Ascending aorta (tissue), 2 donors: ENCODE measurements at places on chromosomes 12 and 14. TPM values are rescaled to one million over a fixed set of nuclear protein-coding genes. Genes with fewer than 3 reads are reported as not detected.

DNA sequence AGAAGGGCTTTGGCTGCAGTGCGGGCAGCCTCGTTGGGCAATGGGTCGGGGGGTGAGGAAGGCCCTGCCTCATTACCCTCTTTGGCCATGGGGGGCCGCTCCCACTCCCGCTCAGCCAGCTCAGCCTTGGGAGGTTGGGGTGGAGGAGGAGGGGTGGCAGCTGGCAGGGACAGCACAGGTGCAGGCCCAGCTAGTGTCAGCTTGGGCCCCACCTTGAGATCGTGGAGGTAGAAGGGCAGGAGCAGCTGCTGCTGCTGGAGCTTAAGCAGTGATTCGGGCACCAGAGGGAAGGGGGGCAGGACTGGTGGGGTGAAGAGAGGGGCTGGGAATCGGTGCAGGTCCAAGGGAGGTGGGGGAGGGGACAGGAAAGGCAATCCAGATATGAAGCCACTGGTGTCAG, 26.0 kb downstream of the ZFHX2 start:
- H3K27me3 ChIP-seq: no peaks in the 10 kb centered on the region
- DNase-seq: no peak
- H3K4me1 ChIP-seq: no peaks in the 10 kb centered on the region
- no peaks in the 10 kb centered on the region for H3K36me3 ChIP-seq

DNA sequence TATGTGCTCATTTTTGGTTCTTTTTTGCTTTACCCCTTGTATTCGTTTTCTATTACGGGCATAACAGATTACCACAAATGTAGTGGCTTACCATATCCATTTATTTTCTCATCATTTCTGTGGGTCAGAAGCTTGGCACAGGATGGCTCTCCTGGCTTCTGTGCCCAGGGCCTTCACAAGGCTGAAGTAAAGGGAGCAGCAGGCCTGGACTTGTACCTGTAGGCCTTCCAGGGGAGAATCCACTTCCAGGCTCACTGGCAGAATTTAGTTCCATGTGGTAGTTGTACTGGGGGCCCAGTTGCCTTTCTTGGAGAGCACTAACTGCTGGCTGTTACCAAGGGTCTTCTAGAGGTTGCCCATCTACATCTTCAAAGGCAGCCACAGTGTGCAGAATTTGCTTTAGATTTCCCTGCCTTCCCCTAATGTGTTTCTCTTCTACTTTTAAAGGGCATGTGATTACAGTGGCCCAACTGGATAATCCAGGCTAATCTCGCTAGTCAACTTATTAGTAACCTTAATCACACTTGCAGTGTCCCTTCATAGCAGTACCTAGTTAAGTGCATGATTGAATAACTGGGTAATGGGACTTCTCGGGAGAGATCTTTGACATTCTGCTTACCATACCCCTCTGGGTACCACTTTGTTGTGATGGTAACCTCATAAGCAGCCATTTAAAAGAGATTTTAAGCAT, 67.0 kb downstream of the CRADD start:
- DNase-seq: no peak
- no peaks in the 10 kb centered on the region for H3K27me3 ChIP-seq
- H3K27ac ChIP-seq: peak overlapping the region; percentile 61
- no peaks in the 10 kb centered on the region for H3K36me3 ChIP-seq

DNA sequence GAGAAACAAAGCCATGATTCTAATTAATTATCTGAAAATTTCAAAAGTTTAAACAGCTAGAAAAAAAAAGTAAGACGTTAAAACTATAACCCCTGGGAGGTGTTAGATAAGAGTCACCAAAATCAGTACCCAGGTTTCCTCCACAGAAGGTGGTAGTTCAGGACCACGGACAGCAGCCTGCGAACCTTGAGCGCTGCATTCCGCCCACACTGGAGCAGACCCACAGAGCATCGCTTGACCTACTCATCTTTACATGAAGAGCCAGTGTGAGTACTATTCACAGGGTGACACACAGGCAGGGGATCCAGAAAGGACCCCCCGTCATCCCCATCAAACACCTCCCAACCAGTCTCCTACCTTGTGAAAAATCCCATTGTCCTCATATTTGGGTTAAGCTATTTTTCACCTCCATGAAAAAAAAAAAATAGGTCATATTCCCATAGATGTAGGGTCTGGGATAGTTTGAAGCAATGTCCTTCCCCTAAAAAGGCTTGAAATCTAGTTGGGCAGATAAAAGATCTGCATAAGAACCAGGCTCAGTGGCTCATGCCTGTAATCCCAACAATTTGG, 8.8 kb upstream of the CHGA start:
- no peaks in the 10 kb centered on the region for H3K27me3 ChIP-seq
- H3K4me3 ChIP-seq: no peak overlapping the region
- no peaks in the 10 kb centered on the region for H3K36me3 ChIP-seq
- no peaks in the 10 kb centered on the region for H3K4me1 ChIP-seq
- no peak overlapping the region for H3K27ac ChIP-seq
- no peak for DNase-seq

GRCh38 chr12:31710021-31710818, 18.6 kb downstream of the AMN1 start:
- no peak for DNase-seq
- H3K27me3 ChIP-seq: no peaks in the 10 kb centered on the region
- H3K4me1 ChIP-seq: no peaks in the 10 kb centered on the region
- H3K36me3 ChIP-seq: peaks cover 11% of the 10 kb centered on the region
- H3K27ac ChIP-seq: no peak overlapping the region

DNA sequence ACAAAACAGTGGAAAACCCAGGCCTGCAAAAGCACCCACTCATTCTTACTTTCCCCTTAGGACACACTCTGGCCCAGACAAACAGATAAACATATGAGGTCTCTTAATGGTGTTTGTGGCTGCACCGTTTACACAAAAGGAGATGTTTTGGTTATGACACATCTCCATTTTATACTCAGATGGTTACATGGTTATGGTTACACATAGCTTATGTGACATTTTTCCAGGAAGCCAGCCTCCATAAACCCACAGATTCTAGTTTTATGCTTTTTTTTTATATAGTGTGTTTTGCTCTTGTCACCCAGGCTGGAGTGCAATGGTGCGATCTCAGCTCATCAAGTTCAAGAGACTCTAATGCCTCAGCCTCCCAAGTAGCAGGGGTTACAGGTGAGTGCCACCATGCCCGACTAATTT, 3.5 kb upstream of the KLRD1 start:
- no peaks in the 10 kb centered on the region for H3K27me3 ChIP-seq
- H3K36me3 ChIP-seq: no peaks in the 10 kb centered on the region
- no peaks in the 10 kb centered on the region for H3K4me1 ChIP-seq
- DNase-seq: no peak

GRCh38 chr12:119202544-119202943, 23.8 kb downstream of the HSPB8 start:
- no peaks in the 10 kb centered on the region for H3K27me3 ChIP-seq
- no peak overlapping the region for H3K4me3 ChIP-seq
- H3K36me3 ChIP-seq: no peaks in the 10 kb centered on the region

- no peaks in the 10 kb centered on the region for H3K27me3 ChIP-seq
- no peaks in the 10 kb centered on the region for H3K4me1 ChIP-seq
- no peak overlapping the region for H3K4me3 ChIP-seq
- DNase-seq: no peak
- H3K36me3 ChIP-seq: no peaks in the 10 kb centered on the region
- H3K27ac ChIP-seq: no peak overlapping the region
Observed at GRCh38 chr12:88383405-88383804, 196.9 kb downstream of the KITLG start.

- peak overlapping the region; percentile 75 for H3K4me3 ChIP-seq
- H3K27me3 ChIP-seq: no peaks in the 10 kb centered on the region
- peak overlapping the region; percentile 99 for H3K27ac ChIP-seq
- H3K36me3 ChIP-seq: no peaks in the 10 kb centered on the region
- DNase-seq: peak; percentile 80
Observed at GRCh38 chr12:79934281-79935020, 446 bp downstream of the PPP1R12A start.

- H3K27ac ChIP-seq: no peak overlapping the region
- H3K4me3 ChIP-seq: no peak overlapping the region
- H3K27me3 ChIP-seq: no peaks in the 10 kb centered on the region
- no peaks in the 10 kb centered on the region for H3K36me3 ChIP-seq
- no peak for DNase-seq
Observed at GRCh38 chr12:90017316-90017715, 308.7 kb upstream of the ATP2B1 start.

DNA sequence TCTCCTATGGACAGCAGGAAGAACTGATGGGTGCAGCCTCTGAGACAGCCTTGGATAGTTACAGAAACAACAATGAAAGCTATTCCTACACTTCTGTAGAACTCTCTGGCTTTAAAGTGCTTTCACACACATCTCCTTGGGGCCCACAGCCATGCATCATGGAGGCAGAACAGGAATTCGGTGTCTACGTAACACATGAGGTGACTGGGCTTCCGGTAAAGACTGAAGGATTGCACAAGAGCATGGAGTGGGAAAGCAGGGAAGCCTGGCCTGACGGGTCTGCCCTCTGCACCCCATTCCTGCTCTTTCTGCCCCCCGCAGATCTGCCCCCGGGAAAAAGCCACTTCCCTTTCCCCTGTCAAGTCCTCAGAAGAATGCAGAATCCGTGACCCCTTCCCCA, 82.6 kb downstream of the VWF start:
- H3K27me3 ChIP-seq: no peaks in the 10 kb centered on the region
- no peaks in the 10 kb centered on the region for H3K4me1 ChIP-seq
- H3K36me3 ChIP-seq: no peaks in the 10 kb centered on the region

GRCh38 chr12:119808441-119808840, 68.7 kb downstream of the CIT start:
- no peak for DNase-seq
- H3K27me3 ChIP-seq: no peaks in the 10 kb centered on the region
- no peak overlapping the region for H3K4me3 ChIP-seq
- H3K36me3 ChIP-seq: no peaks in the 10 kb centered on the region
- H3K27ac ChIP-seq: no peak overlapping the region
- no peaks in the 10 kb centered on the region for H3K4me1 ChIP-seq

GRCh38 chr14:89142366-89142765, 274.7 kb downstream of the FOXN3 start:
- no peak overlapping the region for H3K4me3 ChIP-seq
- H3K27me3 ChIP-seq: no peaks in the 10 kb centered on the region
- H3K27ac ChIP-seq: no peak overlapping the region
- no peaks in the 10 kb centered on the region for H3K36me3 ChIP-seq

DNA sequence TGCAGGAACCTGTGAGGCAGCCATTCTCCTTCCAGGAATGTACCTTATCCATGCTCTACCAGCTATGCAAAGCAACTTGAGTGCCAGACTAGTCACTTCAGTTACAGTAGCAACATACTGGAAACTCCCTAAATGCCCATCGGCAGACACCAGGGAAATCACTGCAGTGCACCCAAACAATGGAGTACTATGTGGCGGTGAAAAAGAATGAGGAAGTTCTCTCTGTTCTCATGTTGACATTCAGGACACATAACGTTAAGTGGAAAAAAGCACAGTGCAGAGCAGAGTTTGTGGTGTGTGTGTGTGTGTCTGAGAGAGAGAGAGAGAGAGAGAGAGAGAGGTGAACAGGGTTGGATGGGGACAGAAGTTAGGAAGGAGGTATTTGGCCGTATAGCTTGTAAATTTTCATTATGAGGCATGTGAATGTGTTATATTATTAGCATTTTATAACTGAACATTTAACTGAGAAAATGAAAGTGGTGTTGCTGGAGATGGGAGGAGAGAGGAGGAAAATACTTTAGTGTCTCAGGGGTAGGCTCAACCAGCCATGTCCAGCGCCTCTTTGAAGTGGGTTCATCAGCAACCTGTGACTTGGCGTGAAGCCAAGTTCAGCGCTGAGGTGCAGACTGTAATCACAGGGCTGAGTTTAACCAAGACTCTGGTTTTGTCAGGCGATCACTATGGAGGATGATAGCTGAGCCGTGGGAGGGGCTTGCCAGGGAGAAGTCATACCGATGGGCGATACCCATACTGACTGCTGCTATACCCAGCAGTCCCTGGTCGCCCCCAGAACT, 17.3 kb downstream of the TNFAIP2 start:
- H3K27ac ChIP-seq: no peak overlapping the region
- peaks cover 3% of the 10 kb centered on the region for H3K27me3 ChIP-seq
- no peaks in the 10 kb centered on the region for H3K4me1 ChIP-seq

DNA sequence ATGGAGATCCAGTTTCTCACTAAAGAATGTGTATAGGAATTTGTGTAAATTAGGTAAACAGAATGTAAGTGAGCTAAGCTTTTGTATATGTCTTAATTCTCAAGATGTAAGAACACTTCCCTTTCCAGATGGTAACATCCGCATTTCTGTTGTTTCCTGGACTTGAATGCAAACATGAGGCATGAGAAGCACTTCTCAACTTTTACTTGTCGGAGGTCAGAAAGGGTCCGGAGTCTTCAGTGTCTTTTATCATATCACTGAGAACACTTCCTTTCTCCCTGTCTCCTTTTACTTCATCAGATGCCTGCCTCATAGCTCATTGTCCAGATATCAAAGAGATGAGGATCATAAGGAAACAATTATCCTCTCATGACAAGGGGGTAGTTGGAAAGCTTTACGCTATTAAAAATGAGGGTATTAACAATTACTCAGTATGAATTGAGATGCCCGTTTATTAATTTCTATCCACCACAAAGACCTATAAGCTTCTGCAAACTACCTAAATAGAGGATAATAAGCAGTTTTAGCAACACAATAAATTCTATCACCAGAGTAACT, 214.1 kb upstream of the FLRT2 start:
- no peak overlapping the region for H3K27ac ChIP-seq
- no peaks in the 10 kb centered on the region for H3K36me3 ChIP-seq
- H3K4me1 ChIP-seq: no peaks in the 10 kb centered on the region
- no peaks in the 10 kb centered on the region for H3K27me3 ChIP-seq

DNA sequence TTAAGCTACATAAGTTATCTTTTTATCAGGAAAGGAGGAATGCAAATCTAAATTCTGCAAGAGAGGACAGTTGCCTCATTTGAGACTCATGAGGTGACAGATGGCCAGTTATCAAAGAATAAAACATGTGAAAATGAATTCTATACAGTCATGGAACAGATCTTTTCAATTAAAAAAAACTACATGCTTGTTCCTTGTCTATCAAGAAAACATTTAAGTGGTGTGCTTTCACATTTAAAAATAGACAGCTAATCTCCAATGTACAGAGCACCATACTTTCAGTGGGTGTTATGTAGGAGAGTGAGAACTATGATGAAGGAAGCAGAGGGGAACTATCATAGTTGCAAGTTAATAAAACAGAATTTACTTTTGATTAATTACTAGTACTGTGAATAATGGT, 76.7 kb upstream of the TTC7B start:
- H3K36me3 ChIP-seq: no peaks in the 10 kb centered on the region
- no peaks in the 10 kb centered on the region for H3K4me1 ChIP-seq
- no peak overlapping the region for H3K4me3 ChIP-seq

- no peaks in the 10 kb centered on the region for H3K36me3 ChIP-seq
- DNase-seq: no peak
- no peak overlapping the region for H3K27ac ChIP-seq
Observed at GRCh38 chr12:72586456-72586855, 314.3 kb downstream of the TRHDE start.

- H3K36me3 ChIP-seq: no peaks in the 10 kb centered on the region
- H3K27me3 ChIP-seq: no peaks in the 10 kb centered on the region
- peak overlapping the region; percentile 35 for H3K27ac ChIP-seq
- peaks cover 34% of the 10 kb centered on the region for H3K4me1 ChIP-seq
Observed at GRCh38 chr14:73461478-73462047, 3.2 kb upstream of the NUMB start.

Gene IL31
- total RNA-seq: not detected

Gene FOXA1
- not detected for total RNA-seq

Gene PPM1H
- 0.85 TPM for total RNA-seq

Gene PHETA1
- total RNA-seq: 12.9 TPM

Gene GDF3
- total RNA-seq: not detected

Gene MUCL1
- not detected for total RNA-seq

Gene RNASE3
- not detected for total RNA-seq
